ENCODE measurements at places on chromosomes 3 and 15.

DNA sequence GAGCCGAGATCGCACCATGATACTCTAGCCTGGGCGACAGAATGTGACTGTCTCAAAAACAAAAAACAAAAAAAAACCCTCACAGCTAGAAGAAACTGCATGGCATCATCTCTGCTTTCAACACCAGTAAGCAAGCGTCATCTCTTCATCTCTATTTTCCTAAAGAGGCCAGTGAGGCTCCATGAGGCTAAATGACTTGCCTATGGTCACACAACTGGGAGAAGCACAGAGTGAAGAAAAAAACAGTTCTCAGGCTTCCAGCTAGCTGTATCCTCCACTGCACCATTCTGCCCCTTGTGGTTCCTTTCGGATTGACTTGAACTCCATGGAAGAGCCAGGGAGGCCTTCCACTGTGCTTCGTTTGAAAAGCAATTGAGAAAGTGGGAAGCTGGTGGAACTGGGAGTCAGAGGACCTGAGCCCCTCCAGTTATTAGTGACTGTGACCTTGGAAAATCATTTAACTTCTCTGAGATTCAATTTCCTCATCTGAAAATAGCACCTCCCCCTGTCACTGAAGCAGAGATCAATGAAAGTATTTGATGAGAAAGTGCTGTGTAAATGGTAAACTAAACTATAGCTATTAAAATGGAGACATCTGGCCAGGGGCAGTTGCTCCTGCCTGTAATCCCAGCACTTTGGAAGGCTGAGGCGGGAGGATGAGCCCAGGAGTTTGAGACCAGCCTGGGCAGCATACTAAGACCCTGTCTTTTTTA is 32.1 kb upstream of the DENND4A start:
- peak; percentile 60 for DNase-seq

DNA sequence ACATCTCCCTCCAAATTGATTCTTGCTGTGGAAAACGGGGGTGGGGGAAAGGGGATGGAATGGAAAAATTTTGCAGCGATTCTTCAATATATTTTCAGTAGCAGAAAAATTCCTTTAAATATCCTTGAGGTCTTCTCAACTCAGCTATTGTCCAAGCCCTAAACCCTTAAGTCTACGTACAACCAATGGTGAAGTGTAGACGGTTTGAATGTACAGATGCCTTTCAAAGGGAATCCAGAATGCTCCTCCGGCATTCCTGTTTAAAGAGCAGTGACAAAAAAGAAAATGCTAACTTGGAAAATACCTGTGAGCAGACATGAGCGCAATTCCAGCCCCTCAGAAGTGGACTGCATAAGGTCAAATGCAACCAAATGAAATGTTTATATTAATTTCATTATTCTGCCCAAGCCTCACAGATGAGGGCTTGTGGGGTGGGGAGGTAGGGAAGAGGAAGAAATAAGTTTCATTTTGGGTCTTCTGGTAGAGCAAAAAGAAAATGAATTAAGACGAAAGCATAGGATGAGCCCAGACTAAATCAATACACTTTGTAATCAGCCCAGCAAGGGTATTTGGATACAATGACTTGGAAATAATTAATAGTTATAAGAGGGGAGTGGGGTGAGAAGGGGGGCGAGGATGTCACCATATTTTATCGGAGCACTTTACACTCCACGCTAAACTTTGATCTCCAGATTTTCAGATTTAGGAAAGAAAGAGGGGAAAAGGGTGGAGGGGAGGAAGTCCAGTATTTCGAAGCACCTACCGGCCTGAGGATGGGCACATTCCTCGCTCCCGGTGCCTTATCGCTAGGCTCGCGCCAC is 2.7 kb downstream of the FOXP1 start:
- DNase-seq: no peak

DNA sequence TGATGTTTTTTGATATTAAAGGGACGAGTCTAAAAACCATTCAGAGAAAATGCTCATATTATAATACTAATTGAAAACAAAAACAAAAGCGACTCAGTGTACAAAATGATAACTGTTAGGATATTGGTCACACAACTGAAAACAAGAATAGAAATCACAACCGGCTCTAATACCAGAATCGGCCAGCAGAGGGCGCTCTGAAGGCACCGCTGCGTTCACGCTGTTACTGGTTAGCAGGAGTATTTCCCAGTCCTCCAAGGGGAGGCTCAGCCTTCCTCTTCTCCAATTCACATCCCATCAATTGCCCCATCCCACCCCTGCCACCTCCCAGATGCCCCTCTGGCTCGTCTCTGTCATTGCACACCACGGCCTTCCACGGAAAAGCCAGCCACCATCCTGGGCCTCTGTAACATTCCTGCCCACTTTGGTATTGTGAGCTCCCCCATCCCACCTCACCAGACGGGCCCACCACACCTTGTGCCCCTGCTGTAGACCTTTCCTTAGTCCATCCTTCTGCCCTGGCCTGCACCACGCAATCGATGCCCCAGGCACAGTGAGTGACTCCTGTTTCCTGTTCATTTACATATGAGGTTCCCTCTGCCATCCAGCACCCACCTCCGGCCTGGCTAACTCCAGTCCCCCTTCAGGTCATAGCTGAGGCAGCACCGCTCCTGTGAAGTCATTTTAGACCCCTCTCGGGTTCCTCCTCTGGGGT is 8.5 kb downstream of the FAM107A start:
- DNase-seq: peak; percentile 79

DNA sequence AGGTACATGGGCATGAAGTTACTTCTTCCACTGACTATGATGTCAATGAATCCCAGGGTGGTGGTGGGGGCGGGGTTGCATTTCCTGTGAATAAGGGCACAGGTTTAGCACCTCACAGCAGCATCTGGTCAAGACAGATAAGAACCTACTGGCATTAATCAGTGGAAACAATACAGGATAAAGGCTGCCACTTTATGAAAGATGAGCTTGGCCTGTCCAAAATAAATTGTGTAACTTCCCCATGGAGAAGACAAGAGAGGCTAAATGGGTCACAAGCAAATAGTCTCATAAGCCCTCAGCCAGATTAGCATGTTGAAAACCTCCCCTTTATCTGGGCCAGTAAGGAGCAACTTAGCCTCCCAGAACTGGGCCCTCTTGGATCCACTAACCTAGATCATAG is 27.4 kb upstream of the PLSCR2 start:
- DNase-seq: no peak

DNA sequence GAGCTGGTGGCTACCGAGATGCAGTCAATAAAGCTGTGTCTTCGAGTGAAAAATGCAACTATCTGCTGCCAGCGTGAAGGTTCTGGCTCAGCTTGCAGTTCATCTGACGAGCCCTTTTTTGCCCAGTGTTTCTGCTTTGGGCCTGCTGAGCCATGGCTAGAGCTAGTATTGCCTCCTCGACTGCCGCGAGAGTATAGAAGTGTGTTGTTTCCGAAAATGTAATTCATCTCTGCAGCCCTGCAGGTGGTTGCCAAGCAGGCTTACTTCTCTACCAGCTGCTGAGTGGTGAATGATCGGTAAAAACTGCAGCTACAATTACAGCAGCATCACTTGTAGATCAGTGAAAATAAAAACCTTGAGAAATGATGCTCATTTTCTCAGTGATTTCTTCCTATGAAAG is 114.8 kb downstream of the DLG1 start:
- no peak for DNase-seq

DNA sequence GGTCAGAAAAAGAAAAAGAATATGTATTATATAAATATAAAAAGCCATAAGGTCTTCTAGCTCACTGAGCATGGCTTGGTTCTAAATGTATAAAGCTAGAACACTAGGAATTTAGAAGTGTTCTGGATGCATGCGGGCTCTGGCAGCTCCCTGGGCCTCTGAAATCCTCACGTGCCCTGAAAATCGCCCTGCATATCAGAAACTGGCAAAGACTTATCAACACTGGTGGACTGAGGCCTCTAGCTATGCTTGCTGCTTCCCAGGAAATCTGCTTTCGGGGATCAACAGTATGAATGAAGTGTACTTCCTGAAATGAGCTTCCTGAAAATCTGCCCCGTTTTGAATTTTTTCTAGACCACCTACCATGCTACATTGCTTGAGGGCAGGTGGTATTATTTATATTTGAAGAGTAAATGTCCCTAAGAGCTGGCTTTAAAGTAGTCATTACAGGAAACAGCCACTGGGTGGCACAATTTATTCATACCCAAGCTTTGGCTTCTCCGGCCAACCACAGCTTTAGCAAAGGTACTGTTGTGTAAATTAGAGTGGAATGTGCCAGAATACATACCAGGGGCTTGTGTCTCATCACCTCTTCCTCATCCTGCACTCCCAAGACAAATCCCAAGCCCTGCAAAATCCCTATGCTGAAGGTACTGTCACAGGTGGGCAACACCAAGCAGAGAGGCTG is 17.7 kb downstream of the CRTAP start:
- DNase-seq: no peak

GRCh38 chr15:57553526-57553925 is 38.2 kb upstream of the MYZAP start:
- no peak for DNase-seq

DNA sequence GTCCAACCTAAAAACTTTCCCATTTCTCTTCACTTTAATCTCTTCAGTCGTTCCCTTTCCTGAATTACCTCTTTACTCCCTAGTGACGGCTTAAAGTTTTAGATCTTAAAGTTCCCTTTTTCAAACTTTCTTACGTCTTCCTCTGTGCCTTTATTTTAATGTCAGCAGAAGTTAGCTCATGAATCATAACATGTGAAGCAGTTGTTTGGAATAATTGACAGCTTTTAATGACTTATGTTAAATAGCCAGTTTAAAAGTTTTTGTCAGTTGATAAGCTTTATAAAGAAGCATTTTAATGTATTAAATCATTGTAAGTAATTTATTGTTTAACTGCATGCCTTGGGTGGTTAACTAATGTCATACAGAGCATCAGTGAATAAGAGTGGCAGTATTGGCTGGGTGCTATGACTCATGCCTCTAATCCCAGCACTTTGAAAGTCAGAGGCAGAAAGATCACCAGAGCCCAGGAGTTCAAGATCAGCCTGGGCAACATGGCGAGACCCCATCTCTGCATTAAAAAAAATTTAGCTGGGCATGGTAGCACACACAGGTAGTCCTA is 33.9 kb downstream of the PIK3CA start:
- DNase-seq: no peak

- DNase-seq: no peak
These were observed 9.2 kb downstream of the CCRL2 start for GRCh38 chr3:46416125-46416810.

GRCh38 chr15:20358066-20358778 is 183.4 kb downstream of the GOLGA6L6 start:
- DNase-seq: peak; percentile 64

DNA sequence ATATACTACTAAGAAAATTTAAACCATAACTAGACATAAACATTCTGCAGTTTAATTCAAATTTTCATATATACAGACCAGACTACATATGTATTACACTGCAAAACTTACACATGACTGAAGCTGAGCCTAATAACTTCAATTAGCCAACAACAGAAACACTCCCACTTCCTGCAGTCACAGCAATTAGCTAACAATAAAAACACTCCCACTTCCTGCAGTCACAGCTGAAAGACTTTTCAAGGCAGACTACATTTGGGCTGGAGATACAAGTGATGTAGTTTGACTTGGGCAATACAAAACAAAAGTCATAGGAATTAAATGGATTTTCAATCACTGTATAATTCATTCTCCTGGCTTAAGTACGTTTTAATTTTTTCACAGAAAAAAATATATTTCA is 10.3 kb downstream of the TM2D3 start:
- DNase-seq: no peak

- DNase-seq: no peak
These were observed 12.4 kb downstream of the NTRK3 start for GRCh38 chr15:88243895-88244787.

DNA sequence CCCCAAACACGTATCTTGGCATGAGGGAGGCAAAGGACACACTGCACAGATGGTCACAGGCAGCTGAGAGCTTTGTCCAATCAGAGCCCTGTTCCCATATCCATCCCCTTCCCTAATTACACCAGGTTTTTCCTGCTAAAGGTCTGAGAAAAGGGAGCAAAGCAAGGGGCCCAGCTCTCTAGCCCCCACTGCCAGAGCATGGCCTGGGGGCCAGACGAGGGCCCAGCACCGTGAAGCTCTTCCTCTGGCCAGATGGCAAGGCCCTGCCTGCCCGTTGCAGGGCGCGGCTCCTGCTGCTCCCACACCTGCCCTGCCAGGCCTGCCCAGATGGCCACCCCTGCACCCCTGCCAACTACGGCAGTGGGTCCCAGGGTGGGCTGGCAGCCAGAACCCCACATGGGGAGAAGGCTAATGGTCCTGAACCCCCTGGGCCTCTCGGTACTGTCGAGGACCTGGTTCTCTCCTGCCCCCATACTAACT is 3.2 kb downstream of the SHF start:
- no peak for DNase-seq

GRCh38 chr15:41215708-41216107 is 14.8 kb downstream of the EXD1 start:
- no peak for DNase-seq

GRCh38 chr3:2915826-2916225 is 194.3 kb downstream of the IL5RA start:
- no peak for DNase-seq

- no peak for DNase-seq
These were observed 79.0 kb downstream of the EPHA3 start for GRCh38 chr3:89186456-89186855.

- DNase-seq: no peak
These were observed 675.6 kb downstream of the GRM7 start for GRCh38 chr3:7536510-7536909.

- DNase-seq: no peak
These were observed 543.6 kb downstream of the AGBL1 start for GRCh38 chr15:86623236-86623635.

DNA sequence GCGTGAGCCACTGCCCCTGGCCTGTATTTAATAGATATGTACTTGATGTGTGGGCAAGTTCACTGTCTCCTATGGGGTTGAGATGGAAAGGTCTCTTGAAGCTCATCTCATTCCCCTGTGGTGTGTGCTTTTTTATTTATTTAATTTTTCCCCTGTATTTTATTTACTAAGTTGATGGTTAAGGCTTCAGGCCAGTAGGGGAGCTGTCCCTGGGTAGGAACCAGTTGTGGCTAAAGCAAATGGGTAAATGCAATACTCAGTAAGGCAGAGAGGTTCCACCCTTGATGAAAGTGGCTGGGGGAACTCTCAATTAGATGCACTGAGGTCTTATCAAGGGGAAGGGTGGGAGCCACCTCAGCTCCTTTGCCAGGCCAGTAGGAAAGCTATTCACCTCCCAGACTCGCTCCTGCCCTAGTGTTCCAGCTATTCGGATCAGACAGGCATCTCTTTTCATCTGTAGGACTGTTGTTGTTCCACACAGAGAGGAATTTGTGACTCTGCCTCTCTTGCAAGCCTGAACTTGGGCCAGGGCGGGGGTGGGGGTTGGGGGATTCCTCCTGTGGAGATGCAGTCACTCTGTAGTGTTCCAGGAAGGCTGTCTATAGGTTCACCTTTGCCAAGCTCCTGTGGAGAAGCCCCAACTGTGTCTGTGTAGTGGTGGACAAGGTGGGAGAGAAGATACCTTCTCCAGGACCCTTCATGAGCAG is 26.1 kb downstream of the PCCB start:
- no peak for DNase-seq

GRCh38 chr3:123267821-123268220 is 66.1 kb downstream of the SEC22A start:
- no peak for DNase-seq
